Sciatic nerve (tissue), 2 donors: ENCODE measurements at places on chromosomes 13 and 19. TPM values are rescaled to one million over a fixed set of nuclear protein-coding genes. Genes with fewer than 3 reads are reported as not detected.

The C1QTNF9 gene
- 2.4 TPM for total RNA-seq

The KRTDAP gene
- not detected for total RNA-seq

The ZNF587 gene
- 40.1 TPM for total RNA-seq

The TMC4 gene
- total RNA-seq: 2.9 TPM

The SLC15A1 gene
- total RNA-seq: 0.22 TPM

The MICU2 gene
- 32.9 TPM for total RNA-seq

The PSPN gene
- 2.1 TPM for total RNA-seq

- no peak for DNase-seq
Observed at GRCh38 chr19:27765912-27766725, 1446.8 kb downstream of the UQCRFS1 start.

GRCh38 chr19:18137657-18138339 is 15.2 kb upstream of the PIK3R2 start:
- DNase-seq: no peak

DNA sequence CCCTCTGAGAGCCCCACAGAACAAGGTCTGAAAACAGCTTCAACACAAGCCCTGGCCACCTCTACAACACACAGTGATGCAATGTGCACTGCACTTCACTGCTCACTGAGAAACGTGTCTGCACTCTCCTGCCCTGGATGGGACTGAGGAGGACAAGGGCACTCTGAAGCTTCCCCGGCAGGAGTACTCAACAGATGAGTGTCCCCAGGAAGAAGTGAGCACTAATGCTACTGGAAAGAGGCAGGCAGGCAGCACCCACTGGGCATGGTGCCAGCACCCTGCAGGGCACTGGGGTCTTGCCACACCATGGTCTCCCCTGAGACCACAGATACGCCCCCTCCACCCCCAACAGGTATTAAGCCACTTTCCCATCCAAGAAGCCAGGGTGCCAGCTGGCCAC is 17.7 kb upstream of the SLC35E1 start:
- no peak for DNase-seq

GRCh38 chr19:5142725-5143097 is 173.8 kb downstream of the KDM4B start:
- DNase-seq: no peak

- DNase-seq: peak; percentile 55
Observed at GRCh38 chr13:102399791-102400674, 1.8 kb downstream of the FGF14 start.

- no peak for DNase-seq
Observed at GRCh38 chr13:31978021-31978420, 53.6 kb upstream of the FRY start.

- peak; percentile 81 for DNase-seq
Observed at GRCh38 chr13:33723772-33724435, 94.0 kb upstream of the RFC3 start.

DNA sequence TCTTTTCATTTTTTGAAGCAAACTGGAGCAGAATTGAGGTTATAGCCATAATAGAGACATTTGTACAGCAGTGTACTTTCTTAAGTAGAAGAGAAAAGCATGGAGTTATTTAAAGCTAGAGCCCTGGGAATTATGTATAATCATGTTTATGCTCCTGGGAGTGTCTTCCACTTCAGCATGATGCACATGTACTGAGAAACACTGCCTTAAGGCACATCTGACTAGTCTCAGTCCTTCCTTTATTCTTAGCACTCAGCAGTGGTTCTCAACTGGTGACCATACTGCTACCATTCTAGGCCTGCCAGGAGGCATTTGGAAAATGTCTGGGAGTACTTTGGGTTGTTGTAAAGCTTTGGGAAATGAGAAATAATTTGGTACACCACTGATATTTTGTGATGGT is 45.8 kb downstream of the VWA8 start:
- DNase-seq: no peak

GRCh38 chr19:6066661-6067646 is 43.3 kb downstream of the RFX2 start:
- DNase-seq: peak; percentile 91

DNA sequence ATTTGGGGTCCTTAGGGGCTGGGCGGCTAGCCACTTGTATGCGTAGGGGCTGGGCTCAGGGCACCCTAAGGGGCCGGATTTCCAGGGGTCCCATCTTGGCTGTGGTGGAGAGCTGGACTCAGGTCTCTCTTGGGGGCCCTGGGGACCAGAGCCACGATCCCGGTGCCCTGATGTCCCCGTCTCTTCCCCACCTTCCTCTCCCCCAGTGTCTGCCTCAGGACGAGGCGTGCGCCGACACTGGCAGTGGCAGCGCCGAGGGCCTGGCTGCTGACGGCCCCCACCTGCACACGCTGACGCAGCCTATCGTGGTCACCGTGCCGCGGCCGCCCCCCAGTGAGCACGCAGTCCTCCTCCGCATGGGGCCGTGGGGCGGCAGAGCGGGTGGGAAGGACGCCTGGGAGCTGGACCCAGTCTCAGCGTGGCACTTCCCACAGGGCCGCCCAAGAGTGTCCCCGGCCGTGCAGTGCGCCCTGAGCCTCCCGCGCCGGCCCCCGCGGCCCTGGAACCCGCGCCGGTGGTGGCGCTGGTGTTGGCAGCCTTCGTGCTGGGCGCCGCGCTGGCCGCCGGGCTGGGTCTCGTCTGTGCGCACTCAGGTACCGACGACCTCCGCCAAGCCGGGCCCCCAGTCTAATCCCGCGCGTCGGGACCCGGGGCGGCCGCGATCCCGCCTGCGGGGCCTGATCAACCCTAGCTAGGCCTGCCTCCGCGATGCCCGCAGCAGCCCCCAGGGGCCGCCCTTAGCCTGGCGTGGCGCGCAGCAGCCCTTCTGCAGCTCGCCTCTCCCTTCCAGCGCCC is 2.7 kb upstream of the SNAPC2 start:
- DNase-seq: peak; percentile 63

DNA sequence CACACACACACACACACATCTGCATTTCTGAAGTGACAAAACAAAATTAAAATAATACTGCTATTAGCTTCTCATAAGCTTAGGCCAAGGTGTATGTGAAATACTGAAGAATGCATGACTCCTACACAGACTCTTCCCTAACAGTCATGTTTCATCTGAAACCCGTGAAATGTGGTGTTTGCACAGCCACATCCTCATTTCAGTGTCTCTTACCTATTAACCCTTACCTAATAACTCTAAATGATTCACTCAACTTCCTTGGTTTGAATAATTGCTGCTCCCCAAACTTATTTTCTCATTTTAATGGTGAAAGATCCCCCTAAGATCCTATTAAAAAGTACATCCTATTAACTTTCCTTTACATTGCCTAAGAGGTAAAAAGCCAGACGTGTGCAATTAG is 117.6 kb downstream of the MIPEP start:
- no peak for DNase-seq

DNA sequence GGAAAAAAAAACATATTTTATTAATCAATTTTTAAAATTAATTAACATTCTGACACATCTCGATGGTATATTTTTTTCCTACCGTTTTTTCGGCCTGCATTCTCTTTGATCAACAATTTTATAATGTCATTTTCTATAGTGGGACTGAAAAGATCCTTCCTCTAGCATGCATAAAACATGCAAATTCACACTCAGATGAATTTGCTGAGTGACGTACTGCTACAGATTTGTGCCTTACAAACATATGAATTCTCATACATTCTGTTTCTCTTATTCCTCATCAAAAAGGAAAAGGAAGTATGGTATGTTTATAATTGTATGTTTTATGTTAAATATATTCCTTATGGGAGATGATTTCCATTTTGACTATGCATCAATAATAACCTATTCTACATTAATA is 458.2 kb downstream of the TSHZ3 start:
- no peak for DNase-seq

- no peak for DNase-seq
Observed at GRCh38 chr19:45676851-45677263, 8.8 kb downstream of the GIPR start.

DNA sequence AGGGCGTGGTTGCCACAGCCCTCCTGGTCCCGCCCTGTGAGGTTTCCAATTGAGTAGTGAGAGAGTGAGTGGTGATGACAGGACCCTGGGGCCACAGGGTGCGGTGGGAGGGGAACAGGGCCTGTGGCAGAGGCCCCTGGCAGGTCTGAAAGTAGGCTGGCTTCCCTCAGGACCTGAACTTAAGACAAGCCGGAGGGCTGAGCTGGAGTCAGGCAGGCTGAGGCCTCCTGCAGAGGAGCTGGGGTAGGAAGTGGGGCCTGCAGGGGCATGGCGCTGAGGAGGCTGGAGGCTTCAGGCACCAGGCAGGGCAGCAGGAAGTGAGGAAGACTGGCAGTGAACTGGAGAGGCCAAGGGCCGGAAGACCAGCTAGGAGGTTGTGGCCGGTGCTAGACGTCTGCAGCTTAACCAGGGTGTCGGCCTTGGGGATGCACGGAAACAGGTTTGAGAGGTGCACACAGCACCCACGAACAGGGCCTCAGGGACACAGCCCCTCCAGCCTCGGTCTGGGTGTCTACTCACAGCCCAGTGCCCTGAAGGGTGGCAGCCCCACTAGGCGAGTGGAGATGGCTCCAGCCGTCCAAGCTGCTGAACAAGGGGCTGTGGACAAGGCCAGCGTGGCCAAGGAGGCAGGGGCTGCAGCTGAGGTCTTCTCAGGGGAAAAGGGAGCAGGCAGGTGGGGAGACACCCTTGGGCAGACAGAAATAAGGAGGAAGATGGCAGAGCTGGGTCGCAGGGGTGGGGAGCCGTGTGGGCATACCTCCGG is 17.8 kb downstream of the POP4 start:
- DNase-seq: no peak

GRCh38 chr13:89407357-89407756 is 1736.2 kb downstream of the SLITRK5 start:
- DNase-seq: no peak

DNA sequence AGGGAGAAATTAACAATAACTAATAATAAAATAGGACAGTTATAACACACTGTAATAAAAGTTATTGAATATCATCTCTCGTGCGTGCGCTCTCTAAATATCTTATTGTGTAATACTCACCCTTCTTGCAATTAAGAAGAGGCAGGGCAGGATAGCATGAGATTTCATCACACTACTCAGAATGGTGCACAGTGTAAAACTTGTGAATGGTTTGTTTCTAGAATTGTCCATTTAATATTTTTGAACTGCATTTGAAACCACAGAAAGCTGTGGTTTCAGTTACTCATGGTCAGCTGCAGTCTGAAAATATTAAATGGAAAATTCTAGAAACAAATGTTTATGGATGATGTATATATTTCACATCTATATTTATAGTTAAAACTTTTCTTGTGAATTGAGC is 161.1 kb downstream of the DCT start:
- no peak for DNase-seq

DNA sequence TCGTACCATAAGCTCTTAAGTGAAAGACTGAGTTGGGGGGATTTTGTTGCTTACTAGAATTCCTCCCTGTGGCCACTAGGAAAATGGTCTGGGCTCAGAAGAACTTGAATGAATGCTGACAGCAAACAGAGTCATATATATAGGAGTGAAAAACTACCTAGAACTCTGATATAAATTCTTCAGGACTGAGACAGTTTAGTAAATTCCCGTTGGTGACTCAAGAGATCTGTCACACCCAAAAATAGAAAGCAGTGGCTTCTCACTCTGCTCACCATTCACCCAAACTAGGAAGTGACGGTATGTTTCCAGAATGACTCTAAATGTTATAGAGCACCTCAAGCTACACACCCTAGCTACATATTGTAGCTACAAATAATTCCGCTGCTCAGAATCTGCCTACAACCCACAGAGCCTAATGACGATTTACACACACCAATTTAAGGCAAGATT is 116.2 kb downstream of the TBC1D4 start:
- DNase-seq: no peak

- no peak for DNase-seq
Observed at GRCh38 chr19:37986048-37986750, 79.2 kb downstream of the SIPA1L3 start.

- DNase-seq: no peak
Observed at GRCh38 chr13:41405367-41405766, 52.0 kb upstream of the RGCC start.

DNA sequence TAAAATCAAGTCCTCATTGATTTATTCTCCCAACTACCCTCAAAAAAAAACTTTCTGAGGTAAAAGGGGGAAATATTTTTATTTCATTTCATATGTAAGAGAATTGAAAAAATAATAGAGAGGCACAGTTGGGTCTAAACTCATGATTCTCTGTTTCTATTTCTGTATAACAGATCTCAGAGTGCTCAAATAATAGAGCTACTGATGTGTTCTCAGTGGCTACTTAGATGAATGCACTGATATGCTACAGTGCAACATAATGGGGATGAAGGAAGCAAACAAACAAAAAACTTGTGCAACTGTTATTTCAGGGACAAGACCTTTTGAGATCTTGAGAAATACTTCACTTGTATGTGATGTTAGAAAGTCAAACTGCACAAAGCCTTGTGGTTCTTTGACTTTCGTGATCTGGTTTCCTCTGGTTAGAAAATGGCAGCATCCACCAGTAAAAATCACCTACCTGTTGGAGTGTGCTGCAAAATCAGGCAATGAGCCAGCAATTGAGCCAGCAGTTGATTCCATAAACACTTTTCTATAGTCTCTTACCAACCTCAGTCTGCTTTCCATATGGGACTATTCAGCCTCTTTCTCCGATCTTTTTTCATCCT is 9.7 kb upstream of the DACH1 start:
- no peak for DNase-seq

GRCh38 chr13:44739120-44739519 is 163.0 kb upstream of the TSC22D1 start:
- no peak for DNase-seq

GRCh38 chr19:27647423-27647822 is 1565.5 kb downstream of the UQCRFS1 start:
- no peak for DNase-seq

- no peak for DNase-seq
Observed at GRCh38 chr13:25901460-25902376, 150.1 kb downstream of the SHISA2 start.

DNA sequence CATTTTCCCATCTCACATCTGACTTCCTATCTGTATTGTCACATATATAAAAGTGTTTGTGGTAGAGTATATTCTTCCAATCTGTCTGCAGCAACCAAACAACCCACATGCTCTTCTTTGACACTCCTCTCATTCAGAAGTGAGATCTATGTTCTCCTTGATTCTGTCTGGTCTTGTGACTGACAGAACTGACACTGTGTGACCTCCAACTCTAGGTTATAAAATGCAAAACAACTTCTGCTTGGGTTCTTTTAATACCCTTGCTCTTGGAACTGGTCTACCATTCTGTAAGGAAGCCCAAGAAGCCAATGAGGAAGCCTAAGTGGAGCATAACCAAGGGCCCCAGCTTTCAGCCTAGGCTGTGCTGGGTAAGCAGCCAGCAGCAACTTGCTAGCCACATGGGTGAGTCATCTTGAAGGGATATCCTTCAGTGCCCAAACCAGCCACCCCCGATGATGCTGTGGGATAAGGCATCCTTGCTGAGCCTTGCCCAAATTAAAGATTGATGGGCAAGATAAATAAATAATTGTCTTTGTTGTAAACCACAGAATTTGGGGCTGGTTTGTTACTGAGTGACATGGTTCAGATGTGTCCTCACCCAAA is 18.4 kb upstream of the ITM2B start:
- DNase-seq: no peak

GRCh38 chr13:30114571-30115256 is 192.6 kb downstream of the KATNAL1 start:
- DNase-seq: peak; percentile 95

GRCh38 chr19:17183858-17184321 is 31.3 kb upstream of the USE1 start:
- DNase-seq: no peak
